CD4-positive, alpha-beta T cell treated with Interleukin-4 for 4 hours (primary cell): ENCODE measurements at places on chromosomes 6 and 20.

DNA sequence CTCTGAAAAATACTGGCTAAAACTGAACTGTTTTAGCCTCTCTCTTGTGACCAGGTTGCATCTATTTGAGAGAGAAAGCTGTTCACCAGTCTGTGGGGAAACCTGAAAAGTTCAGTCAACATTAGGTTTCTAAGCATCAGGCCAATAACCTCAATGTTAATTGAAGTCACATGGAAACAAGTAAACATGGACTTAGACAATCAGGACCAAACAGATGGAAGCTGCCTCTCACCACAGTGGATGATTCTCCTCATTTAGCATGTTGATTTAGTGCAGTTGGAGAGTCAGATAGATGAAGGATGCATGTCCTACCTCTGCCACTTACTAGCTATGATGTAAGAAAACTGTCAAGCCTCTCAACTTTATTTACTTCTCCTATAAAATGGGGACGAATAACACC is 18.2 kb downstream of the SCGN start:
- no peak for DNase-seq

GRCh38 chr6:136893187-136893586 is 28.9 kb upstream of the SLC35D3 start:
- no peak for DNase-seq

GRCh38 chr6:161100072-161100471 is 108.5 kb downstream of the MAP3K4 start:
- no peak for DNase-seq

DNA sequence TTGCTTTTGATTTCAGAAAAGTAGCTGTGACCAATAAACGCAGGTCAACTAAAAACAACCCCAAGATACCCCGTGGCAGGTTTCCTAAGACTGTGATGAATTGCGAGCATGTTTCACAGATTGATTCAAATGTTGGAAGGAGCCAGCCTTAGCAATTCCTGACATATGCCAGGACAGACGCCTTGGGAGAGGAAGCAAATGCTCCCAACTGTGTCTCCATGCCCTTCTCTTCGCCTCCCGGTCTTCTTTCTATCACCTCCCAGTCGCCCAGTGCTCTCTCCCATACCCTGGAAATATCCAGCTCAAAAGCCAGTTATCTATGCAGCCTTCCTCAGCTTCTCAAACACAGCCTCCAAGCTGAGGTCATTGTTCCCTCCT is 32.0 kb downstream of the KIAA0319 start:
- DNase-seq: no peak

DNA sequence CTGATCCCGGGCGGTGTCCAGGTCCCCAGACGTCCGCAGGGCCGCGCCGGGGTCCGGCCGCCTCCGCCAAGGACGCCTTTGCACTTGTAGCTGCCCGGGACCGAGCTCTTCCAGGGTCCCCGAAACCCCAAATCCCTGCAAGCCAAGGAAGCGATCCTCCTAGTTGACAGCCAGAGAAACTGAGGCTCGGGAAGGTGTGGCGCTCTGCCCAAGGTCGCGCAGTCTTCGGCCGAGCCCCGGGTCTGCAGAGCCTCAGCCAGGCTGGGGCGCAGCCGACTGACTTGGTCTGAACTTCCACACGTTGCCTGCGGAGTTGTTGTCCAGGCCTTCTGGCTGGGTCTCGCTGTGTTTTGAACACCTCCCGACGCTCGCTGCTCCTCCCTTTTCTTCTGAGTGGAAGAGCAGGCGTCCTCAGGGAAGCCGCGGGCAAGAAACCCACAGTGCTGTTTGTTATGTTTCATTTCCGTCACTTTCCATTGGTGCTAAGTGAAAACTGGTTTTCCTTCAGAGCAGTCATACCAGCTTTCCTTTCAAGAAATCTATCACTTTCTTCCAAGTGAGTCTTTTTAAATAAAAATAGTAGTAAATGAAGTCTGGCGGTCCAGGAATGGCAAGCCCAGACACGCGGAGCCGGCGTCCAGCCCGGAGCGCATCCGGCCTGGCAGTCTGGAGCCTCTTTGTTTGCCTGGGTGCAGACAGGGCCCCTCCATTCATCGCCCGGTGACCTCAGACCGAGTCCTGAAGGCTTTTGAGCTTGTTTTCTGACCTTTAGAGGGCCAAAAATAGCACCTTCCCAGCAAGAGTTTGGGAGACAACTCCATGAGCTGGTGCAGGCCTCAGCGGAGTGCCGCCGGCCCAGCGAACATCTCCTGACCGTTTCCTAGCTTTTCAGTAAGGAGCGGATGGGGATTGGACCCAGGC is 698 bp downstream of the FAM210B start:
- no peak for DNase-seq

GRCh38 chr6:98787435-98787834 is 46.9 kb upstream of the POU3F2 start:
- DNase-seq: no peak

DNA sequence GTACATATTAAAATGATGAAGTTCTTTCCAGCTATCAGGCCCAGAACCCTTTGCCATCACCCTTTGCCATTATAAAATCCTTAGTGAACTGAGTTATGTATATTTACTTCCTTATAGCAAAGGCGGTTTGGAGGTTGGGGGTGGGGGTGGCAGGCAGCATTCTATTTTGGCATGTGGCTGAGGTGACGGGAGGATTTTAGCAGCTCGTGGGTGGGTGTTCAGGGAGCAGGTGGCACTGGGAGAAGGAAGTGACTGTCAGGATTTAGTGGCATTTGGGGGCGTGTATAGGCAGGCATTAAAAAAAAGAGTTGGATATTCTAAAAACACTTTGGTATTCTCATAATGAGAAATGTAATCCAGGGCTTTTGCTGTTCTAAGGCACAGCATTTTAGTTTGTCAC is 150.7 kb downstream of the RIMS1 start:
- no peak for DNase-seq

- DNase-seq: peak; percentile 41
Measured at GRCh38 chr20:25148181-25148981, 47.1 kb upstream of the ENTPD6 start.

GRCh38 chr6:15888798-15889772 is 226.3 kb upstream of the DTNBP1 start:
- no peak for DNase-seq

GRCh38 chr6:96542702-96543101 is 20.2 kb upstream of the FHL5 start:
- DNase-seq: peak; percentile 6
